ENCODE measurements at places on chromosomes 3 and 15. TPM values are rescaled to one million over a fixed set of nuclear protein-coding genes. Genes with fewer than 3 reads are reported as not detected.
A peak's percentile ranks its signal among the peaks of the same experiment; 100 is the strongest.

The GREM1 gene
- 0.12 TPM for total RNA-seq

The TYRO3 gene
- 61.0 TPM for total RNA-seq

The FAM107A gene
- 1.0 TPM for total RNA-seq

The SLC9A9 gene
- 1.6 TPM for total RNA-seq

The SEMA3B gene
- 8.0 TPM for total RNA-seq

The SLC6A6 gene
- total RNA-seq: 150 TPM

DNA sequence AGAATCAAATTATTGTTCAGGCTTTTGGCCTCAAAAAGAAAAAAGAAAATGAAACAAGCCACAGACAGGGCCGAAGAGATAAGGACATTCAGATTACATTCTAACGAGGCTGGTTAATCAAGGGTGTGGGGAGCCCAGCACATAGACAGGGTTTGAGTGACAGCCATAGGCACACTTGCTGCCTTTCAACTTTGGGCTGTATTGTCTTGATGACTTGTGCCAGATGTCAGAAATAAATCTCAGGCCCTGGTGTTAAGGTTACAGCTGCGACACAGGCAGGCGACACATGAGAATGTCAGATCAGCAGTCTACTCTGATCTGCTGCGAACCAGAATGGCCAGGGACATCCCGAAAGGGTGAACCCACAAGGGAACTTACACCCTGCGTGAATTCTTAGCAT lies 231.2 kb upstream of the ARRDC4 start:
- H3K4me3 ChIP-seq: no peak overlapping the region
- no peak overlapping the region for H3K27ac ChIP-seq
- no peaks in the 10 kb centered on the region for H3K36me3 ChIP-seq
- H3K27me3 ChIP-seq: no peaks in the 10 kb centered on the region
- no peaks in the 10 kb centered on the region for H3K4me1 ChIP-seq

GRCh38 chr3:33331414-33331813 lies 54.2 kb downstream of the FBXL2 start:
- no peak overlapping the region for H3K27ac ChIP-seq
- H3K4me3 ChIP-seq: no peak overlapping the region
- no peaks in the 10 kb centered on the region for H3K36me3 ChIP-seq
- no peak for DNase-seq
- no peaks in the 10 kb centered on the region for H3K27me3 ChIP-seq
- no peaks in the 10 kb centered on the region for H3K4me1 ChIP-seq

DNA sequence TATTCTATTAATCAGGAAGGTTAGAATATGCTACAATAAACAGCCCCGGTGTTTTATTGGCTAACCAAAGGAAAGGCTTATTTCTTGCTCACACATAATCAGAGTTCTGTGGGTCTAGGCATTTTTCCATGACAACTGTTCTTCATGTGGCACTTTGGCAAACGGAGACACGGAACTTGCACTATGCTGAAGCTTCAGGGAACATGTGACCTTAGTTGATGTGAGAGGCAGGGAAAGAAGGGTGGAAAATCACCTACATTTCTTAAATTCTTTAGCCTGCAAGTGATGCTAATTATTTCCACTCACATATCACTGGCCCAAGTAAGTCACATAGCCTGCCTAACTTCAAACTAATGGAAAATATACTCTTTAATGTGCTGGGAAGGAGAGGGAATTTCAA lies 344.6 kb downstream of the SV2B start:
- no peaks in the 10 kb centered on the region for H3K4me1 ChIP-seq
- no peaks in the 10 kb centered on the region for H3K27me3 ChIP-seq
- H3K36me3 ChIP-seq: no peaks in the 10 kb centered on the region
- no peak overlapping the region for H3K27ac ChIP-seq

DNA sequence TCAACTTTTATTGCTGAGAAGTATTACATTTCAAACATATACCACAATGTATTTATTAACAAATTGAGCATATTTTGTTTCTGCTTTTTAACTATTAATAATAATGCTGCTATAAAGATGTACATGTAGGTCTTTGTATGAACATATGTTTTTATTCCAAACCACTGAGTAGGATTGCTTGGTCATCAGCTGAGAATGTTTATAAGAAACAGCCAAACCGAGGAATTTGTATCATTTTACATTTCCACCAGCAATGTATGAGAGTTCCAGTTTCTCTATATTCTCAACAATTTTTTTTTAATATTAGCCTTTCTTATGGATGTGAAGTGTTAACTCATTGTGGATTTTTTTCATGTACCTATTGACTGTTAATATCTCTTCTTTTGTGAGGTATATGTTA lies 119.5 kb upstream of the MDFIC2 start:
- DNase-seq: no peak
- H3K4me1 ChIP-seq: peaks cover 12% of the 10 kb centered on the region
- H3K36me3 ChIP-seq: no peaks in the 10 kb centered on the region

DNA sequence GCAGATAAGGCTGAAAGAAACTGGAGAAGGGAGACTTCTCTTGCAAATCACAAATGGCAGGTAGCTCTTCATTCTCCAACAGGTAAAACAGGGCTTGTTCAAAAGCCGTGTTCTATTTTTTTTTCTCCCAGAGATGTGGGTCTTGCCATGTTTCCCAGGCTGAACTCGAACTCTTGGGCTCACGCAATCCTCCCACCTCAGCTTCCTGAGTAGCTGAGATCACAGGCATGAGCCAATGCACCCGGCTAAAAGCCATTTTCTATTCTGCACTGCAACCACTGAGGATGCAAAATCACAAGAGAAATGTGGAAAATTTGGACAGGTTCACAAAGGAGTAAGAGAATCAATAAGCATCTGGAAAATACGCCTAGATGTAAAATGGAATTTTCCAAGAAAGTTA lies 19.5 kb downstream of the EIF4E3 start:
- DNase-seq: no peak
- no peak overlapping the region for H3K27ac ChIP-seq
- no peaks in the 10 kb centered on the region for H3K27me3 ChIP-seq
- H3K36me3 ChIP-seq: no peaks in the 10 kb centered on the region
- no peak overlapping the region for H3K4me3 ChIP-seq
- H3K4me1 ChIP-seq: no peaks in the 10 kb centered on the region

DNA sequence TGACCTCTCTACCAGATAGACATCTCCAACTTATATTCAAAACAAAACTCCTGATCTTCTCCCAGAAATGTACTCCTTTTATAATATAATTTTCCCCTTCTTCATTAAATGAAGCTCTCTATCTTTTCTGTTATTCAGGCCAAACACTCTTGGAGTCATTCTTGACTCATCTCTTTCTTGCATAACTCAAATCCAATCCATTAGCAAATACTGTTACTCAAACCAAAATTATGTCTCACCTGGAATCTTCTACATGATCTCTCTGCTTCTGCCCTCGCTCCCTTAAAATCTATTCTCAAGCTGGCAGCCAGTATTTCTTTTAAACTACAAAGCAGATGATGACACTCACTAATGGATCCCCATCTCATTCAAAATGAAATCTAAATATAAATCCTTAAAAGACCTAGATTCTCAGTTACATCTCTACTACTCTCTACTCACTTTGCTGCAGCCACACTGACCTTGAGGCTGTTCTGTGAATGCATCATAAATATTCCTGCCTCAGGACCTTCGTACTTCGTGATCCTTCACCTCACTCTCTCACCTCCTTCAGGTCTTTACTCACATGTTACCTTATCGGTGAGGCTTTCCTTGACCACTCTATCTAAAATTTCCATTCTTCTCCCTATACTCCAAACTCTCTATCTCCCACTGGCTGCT lies 160.9 kb downstream of the TBC1D5 start:
- H3K4me1 ChIP-seq: no peaks in the 10 kb centered on the region
- H3K4me3 ChIP-seq: no peak overlapping the region
- no peaks in the 10 kb centered on the region for H3K36me3 ChIP-seq
- no peak for DNase-seq
- H3K27me3 ChIP-seq: no peaks in the 10 kb centered on the region
- no peak overlapping the region for H3K27ac ChIP-seq

DNA sequence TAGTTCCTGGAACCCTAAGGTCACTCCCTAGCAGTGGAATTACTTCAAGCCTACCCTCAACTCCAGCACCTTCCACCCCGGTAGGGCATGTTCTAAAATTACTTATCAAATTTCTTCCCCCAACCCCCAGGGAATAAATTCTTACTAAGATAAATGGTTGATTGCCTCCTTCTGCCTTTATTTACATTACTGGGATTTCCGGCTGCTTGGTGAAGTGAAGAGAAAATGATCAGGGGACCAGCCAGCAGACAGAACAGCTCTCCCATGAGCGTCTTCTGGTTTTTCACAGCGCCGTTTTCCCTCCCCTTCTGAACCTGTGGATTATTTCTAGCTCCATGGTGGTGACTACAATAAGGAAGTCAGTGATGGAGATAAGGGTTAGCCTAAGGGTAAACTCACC lies 521.5 kb upstream of the PPP2R3A start:
- H3K27ac ChIP-seq: no peak overlapping the region
- H3K36me3 ChIP-seq: no peaks in the 10 kb centered on the region
- H3K27me3 ChIP-seq: no peaks in the 10 kb centered on the region
- H3K4me1 ChIP-seq: no peaks in the 10 kb centered on the region
- DNase-seq: no peak

- H3K27me3 ChIP-seq: no peaks in the 10 kb centered on the region
- no peaks in the 10 kb centered on the region for H3K36me3 ChIP-seq
- no peak overlapping the region for H3K27ac ChIP-seq
- no peaks in the 10 kb centered on the region for H3K4me1 ChIP-seq
- no peak overlapping the region for H3K4me3 ChIP-seq
- DNase-seq: no peak
Observed at GRCh38 chr3:6962801-6963200, 101.9 kb downstream of the GRM7 start.

DNA sequence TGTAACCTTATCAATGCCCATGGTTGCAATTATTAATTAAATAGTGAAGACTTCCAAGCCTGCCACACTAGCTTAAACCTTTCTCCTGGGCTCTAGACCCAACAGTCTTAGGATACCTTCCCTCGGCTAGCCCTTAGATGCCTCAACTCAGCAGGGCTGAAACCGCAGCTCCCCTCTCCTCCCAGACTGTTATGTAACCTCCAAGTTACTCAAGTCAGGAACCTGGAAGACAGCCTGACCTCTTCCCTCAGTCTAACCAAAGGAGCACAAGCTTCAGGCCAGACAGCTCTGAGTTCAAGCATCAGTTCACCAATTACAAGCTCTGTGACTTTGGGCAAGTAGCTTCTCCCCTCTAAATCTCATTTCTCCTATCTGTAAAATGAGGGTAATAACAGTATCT lies 70.5 kb upstream of the HACD2 start:
- H3K36me3 ChIP-seq: no peaks in the 10 kb centered on the region
- no peak overlapping the region for H3K4me3 ChIP-seq
- H3K27me3 ChIP-seq: no peaks in the 10 kb centered on the region
- H3K4me1 ChIP-seq: no peaks in the 10 kb centered on the region

GRCh38 chr3:101377796-101378195 lies 57.4 kb upstream of the IMPG2 start:
- no peaks in the 10 kb centered on the region for H3K36me3 ChIP-seq
- H3K27me3 ChIP-seq: no peaks in the 10 kb centered on the region
- no peak overlapping the region for H3K4me3 ChIP-seq
- H3K27ac ChIP-seq: no peak overlapping the region
- H3K4me1 ChIP-seq: no peaks in the 10 kb centered on the region

GRCh38 chr3:195250473-195251251 lies 20.3 kb downstream of the XXYLT1 start:
- H3K4me3 ChIP-seq: no peak overlapping the region
- H3K27ac ChIP-seq: no peak overlapping the region
- peaks cover 12% of the 10 kb centered on the region for H3K4me1 ChIP-seq
- no peak for DNase-seq

DNA sequence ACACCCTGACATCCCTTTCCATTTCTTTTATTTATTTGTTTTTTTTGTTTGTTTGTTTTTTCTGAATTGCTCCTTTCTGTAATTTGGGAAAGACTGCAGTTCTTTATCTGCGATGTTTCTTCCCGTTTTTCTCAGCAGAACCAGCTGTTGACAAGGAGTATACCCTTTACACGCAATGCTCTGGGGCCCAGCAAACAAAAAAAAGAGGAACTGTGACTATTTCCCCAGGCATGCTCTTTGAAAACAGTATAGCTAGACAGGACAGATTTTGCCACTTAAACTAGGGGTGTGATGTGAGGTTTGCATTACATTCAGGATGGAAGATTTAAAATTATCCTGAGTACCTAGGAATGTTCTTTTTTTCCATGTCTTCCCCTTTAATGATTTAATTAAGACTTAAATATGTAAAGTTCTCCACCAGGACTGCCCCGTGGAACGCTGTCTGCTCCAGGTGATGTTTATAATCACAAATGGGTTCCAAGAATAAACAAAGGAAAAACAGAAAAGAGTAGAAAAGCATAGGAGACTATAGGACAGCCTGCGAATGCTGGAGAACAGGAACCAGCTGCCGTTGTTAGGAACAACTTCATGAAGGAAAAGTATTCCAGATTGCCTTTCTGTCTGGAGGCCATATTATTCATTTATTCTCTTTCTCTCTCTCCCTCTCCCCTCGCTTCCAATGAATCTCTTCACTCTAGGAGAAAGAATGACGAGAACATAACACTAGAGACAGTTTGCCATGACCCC lies 43.3 kb downstream of the TGFBR2 start:
- peaks cover 17% of the 10 kb centered on the region for H3K36me3 ChIP-seq
- no peaks in the 10 kb centered on the region for H3K27me3 ChIP-seq
- H3K4me3 ChIP-seq: no peak overlapping the region
- H3K27ac ChIP-seq: peak overlapping the region; percentile 70

DNA sequence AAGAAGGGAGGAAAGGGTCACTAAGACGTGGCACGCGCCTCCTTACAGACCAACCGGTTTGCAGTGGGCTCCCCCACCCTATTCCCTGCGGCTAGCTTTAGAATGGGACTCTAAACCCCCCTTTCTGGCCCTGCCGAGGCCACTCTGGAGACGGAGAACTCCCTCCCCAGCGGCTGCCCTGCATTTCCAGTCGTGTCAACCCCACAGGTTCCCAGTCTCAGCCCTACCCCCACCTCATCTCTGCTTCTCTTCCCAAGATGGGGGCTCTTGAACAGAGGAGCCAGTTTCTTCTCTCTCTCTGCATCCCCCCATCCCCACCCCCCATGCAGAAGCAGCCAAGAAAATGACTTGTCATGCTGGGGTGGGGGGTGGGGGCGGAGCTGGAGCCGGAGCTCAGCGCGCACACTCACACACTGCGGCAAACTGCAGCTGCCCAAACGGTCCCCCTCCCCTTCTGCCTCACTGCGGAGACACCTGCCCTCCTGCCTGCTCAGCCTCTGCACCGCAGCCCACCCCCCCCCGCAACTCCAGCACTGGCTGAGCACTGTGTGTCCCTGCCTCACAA lies 871 bp downstream of the MAP1A start:
- H3K4me1 ChIP-seq: peaks cover 25% of the 10 kb centered on the region
- no peak overlapping the region for H3K27ac ChIP-seq
- DNase-seq: peak; percentile 65
- peaks cover 53% of the 10 kb centered on the region for H3K27me3 ChIP-seq
- H3K4me3 ChIP-seq: peak overlapping the region; percentile 85

Data from GM23338 (cell line).